NCI-H1694 treated with DMSO at 0.1 percent for 48 hours (cell line): ENCODE measurements at places on chromosomes 3 and 15.

- no peak for DNase-seq
These were observed 39.9 kb downstream of the SMAD3 start for GRCh38 chr15:67105065-67105951.

DNA sequence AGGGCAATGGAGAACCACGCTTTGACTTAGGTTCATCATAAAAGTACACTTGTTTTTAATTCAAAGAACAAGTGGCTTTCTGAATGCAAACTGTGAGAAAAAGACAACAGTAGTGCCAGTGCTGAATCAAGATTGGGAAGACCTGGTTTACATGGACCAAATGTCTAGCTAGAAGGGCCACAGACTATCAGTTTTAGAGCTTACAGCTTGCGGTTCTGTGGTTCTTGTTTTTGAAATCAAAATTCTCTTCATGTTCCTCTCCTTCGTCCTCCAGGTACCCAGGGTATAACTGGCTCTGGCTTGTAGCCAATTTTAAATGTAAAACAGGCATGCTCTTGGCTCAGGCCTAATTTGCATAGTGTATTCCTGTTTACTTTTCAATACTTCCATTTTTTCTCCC, 124.6 kb downstream of the TGFBR2 start:
- no peak for DNase-seq

DNA sequence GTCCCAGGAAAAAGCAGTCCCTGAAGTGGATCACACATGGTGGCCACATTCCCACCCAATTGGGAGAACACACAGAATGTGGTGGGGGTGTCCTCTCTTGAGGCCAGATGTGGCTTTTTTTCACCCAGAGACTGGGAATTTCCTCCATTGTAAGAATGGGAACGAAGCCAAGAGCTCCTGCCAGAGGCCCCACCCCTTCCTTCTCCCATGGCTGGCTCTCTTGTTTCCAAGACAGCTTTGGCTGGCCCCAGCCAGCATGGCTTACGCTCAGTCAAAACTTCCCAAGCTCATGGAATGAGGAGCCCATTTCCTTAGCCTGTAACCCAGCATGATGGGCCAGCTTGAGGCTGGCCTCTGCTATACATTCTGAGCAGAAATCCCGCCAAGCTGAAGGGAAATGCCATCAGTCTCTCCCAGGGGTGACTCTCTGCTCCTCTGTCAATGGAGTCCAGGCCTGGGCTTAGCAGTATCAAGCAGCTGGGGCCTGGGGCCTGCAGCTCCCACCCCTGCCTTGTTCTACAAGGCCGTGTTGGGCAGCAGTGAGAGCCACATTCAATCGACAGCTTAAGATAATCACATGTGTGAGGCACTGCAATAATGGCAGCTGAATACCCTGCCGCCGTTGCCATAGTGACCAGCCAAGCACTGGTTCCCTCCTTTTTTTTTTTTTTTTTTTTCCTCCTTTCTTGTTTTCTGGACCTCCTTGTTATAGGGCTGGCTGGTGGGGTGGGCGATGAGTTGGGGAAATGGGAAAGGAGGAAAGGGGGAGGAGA, 142.4 kb downstream of the EPHB1 start:
- no peak for DNase-seq

DNA sequence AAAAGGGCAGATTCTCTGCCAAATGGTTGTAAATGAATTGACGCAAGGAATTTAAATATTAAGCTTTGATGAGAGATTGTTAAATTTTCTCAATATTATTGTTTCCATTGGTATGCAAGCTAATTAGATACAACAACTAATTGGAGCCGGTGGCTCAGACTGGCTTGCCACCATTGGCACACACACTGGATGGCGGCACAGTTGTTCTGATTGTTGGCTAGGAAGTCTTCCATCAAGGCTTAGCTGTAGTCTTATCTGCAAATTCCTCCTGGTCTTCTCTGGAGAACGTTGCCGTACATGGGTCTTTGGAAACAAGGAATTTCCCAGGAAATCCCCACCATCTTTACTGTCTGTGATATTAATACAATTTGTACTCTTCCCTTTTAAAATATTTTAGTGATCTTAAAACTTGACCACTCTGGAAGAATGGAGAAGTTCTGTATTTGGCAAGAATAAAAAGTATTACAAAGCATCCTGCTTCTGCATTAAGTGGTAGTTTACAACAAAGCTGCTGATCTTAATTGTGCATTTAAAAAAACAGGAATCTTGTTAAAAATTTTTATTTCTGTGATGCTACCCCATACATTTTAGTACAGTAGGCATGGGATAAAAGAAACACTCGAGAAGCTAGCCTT, 126.5 kb downstream of the UBE2E2 start:
- DNase-seq = no peak

GRCh38 chr3:44237665-44238064, 4.0 kb upstream of the TOPAZ1 start:
- DNase-seq = no peak

DNA sequence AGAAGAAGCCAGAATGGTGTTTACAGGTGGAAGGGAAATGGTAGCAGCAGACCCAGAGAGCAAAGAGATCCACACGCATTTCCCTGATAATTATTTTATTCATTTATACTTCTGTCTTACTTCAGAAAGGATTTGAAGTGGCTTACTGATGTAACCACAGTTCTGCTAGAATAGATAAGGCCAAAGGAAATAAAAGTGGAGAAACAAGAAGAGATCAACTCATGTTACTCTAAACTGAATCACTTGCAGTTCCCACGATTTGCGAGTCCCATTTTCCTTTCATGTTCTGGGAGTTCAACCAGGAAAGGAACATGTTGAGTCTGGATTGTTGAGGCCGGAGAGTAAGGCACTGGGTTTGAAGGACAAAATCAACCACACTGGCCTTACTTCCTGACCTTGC, 151.8 kb downstream of the MYRIP start:
- no peak for DNase-seq

- DNase-seq = no peak
These were observed 40.1 kb downstream of the TMEM44 start for GRCh38 chr3:194592798-194593752.

DNA sequence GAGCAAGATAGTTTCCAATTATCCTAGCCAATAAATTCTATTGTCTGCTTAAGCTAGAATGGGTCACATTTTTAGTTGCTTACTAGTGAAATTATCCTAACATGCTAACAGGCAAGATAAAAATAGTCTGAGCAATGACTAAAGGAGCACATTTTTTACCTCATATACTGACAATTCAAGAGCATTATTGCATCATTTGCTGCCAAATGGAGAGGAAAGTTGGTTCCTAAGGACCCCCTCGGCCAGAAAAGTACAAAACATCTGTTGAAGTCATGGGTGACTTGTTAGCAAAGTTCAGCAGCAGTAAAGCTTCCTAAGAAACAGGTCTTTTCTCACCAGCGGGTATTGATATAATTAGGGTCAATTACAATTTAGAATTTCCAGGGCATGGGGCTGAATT, 1001.0 kb downstream of the FHIT start:
- DNase-seq = no peak

DNA sequence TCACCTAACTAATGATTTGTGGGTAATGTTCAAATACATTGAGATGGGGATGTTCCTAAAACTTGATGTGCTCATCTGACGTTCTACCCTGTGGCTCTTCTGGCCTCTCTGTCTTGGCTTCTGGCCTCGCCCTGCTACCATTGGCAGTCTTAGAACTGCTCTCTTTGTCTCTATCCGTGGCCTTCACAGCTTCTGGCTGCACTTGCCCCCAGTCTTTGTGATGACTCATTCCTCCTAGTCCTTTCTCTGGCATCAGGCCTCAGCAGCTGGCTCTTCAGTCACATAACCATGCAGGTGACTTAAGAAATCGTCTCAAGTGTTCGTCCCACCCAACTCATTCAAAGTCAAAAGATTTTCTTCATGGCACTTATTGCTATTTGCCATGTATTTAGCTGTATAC, 188.1 kb downstream of the BBX start:
- DNase-seq = no peak

DNA sequence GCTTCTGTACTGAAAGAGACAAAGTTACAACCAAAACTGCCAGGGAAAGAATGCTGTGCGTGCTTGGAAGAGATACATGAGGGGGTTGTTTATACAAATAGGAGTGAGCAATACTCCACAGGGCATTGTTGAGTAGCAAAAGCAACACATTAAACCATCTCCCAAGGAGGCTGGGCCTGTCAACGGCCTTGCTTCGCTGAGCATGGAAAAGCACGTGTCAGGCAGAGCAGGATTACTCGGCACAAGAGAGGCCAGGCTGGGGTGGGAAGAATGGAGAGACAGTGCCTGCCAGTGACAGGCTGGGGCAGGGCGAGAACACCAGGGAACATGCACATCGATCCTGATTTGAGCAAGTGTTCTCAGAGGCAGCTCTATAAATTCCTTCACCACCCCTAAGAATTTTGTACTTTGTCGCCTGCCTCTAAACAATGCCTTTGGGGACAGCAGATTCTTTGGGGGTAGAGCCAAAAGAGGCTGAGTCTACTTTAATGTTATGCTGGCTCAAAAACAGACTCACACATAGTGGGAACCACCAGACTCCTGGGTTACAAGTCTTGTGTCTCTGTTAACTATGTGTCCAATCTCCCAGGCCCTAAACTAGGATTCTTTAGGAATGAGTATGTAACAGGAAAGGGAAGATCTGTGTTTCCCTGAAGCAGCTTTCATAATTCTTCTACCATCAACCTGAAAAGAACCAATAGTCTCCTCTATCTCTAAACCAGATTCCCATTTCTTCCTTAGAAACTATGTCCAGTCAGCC, 67.2 kb downstream of the LIPC start:
- no peak for DNase-seq

DNA sequence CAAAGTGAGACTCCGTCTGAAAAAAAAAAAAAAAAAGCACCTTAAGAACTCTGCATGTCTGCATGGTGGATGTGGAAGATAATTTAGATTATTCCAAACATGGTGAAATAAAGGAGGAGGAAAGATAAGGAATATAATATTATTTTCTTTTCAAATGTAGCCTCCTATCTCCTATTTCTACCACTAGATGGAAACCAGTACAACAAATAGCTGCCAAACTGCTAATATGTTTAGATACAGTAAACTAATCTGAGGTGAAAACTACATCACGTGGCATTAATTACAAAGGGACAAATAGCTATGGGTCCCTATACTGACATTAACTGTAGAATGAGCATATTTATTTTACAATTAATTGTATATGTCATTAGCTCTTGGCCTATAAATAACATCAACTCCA, 197.8 kb downstream of the TBC1D5 start:
- no peak for DNase-seq

DNA sequence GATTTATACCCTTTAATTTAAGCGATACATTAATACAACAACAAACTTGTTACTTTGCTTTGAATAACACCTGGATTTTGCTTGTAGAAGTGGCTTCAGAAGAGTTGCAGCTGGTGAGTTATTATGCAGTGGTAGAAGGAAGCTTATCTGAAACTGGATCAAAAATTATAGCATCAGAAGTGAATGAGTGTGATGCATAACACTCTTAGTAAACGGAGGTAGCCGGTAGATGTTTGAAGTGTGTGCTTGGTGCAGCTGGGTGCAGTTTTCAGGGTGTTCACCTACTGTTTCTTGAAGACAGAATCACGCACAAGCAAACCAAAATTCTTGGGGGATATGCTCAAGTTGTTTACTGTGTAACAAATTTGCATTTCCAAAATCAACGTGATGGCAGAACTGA, 103.1 kb downstream of the MITF start:
- no peak for DNase-seq

DNA sequence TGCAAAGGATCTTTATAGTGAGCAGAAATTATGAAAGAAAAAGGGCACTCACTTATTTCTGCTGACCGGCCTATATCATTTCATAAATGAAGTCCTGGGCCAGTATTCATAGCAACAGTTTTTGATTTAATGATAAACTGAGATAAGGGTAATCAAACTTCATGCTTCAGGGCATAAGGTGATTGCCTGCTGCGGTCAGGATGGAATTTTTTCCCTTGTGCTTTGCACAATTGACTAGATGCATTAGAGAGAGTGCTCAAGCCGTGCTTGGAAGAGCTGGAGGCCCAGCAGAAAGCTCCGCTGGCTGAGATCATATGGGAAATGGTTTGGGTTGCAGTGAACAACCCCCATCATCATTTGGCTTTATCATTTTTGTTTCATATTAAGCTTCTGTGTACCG, 10.4 kb downstream of the SEMA6D start:
- DNase-seq = no peak

- no peak for DNase-seq
These were observed 26.6 kb downstream of the USP50 start for GRCh38 chr15:50519740-50520425.

- no peak for DNase-seq
These were observed 283.3 kb upstream of the TRIM42 start for GRCh38 chr3:140394488-140395133.

DNA sequence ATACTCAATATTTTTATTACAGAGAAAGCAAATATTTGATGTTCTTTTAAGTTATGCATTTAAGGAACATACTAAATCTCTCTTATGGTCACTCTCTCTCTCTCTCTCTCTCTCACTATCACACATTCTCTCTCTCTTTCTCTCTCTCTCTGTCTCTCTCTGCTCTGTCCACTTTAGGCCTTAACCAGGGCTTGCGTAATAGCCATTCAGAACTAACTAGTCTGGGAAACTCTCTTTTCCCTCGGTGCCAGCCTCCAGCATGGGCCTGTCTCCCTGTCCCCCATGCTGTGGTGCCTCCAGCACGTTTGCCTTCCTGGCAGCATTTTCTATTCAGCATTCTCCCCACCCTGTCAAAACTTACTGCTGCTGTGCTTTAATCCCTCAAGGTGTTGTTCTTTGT, 389.7 kb downstream of the ROBO1 start:
- DNase-seq = no peak

- DNase-seq = no peak
These were observed 406.0 kb downstream of the ZBTB20 start for GRCh38 chr3:114741066-114741465.

DNA sequence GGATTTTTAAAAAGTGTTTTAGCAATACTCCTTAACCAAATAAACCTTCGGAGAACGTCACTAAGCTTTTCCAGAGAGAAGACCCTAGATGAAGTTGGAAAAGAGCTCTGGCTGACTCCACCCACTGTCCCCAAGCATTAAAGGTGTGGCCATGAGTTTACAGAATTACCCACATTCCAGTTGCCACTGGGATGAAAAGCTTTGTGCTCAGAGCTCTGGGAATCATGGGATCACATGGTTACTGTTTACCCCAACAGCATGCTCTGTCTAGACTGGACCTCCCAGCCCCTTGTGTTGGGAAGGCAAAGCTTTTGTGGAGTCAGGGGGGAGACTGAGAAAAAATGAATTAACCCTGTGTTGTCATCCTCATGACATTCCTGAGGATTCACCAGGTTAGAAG, 55.3 kb downstream of the CCK start:
- DNase-seq = no peak

- no peak for DNase-seq
These were observed 43.5 kb downstream of the FMN1 start for GRCh38 chr15:33150971-33151370.

DNA sequence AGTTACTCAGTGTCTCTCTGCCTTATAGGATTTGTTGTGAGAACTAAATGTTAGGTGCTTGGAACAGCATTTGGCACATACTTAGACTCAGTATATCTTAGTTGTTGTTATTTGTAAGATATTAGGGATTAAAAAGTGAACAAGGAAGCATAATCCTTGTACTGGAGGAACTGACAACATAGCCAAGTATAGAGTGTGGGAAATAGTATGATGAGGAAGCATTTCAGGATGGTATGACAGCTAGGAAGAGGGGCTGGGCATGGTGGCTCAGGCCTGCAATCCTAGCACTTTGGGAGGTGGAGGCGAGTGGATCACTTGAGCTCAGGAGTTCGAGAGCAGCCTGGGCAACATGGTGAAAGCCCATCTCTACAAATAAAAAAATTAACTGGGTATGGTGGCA, 16.6 kb upstream of the GCNT3 start:
- no peak for DNase-seq
